ENCODE measurements at places on chromosomes 7 and 10.

DNA sequence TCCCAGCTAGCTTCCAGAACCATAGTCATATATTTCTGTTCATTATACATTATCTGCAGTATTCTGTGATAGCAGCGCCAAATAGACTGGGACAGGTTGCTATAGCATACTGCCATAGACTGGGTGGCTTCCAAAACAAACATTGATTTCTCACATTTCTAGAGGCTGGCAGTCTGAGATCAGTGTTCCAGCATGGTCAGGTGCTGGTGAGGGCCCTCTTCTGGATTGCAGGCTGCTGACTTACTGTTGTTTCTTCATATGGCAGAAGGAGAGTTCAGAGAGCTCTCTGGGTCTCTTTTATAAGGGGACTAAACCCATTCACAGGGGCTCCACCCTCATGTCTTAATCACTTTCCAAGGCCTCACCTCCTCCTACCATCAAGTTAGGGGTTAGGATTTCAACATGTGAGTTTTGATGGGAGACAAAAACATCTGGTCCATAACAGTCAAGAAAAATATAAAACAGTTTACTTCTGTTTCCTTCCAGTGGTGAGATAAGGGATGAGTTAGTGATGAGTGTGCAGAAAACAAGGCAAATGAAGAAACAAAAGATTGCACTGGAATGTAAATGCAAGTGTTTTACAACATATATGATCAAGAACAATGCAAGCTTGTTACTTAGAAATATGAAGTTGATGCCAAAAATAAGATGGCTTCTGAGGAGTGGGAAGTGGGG is 399.0 kb upstream of the C7orf33 start:
- no peak for DNase-seq

GRCh38 chr7:7688956-7689355 is 29.5 kb downstream of the RPA3 start:
- no peak for DNase-seq

DNA sequence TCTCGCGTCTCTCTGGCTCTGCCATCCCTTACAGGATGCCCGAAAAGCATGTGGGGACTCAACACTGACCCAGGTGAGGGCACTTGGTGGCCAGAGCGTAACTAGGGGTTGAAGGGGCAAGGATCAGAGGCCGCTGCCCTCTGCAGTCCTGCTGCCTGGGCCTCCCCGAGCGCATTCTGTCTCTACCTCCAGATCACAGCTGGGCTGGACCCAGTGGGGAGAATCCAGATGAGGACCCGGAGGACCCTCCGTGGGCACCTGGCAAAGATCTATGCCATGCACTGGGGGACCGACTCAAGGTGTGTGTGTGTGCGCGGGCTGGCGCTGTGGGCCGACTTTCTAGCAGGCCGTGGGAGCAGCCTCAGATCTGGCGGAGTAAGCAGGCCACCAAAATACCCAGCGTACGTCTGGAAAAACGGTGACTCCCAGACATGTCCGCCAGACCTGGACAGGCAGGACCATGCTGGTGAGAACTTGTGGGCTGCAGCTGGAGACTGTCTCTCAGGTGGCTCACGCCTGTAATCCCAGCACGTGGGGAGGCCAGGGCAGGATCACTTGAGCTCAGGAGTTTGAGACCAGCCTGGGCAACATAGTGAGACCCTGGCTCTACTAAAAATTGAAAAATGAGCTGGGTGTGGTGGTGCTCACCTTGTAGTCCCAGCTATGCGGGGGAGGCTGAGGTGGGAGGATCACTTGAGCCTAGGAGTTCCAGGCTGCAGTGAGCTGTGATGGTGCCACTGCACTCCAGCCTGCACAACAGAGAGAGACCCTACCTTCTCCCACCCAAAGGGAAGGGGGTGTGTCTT is 3.2 kb downstream of the GNB2 start:
- no peak for DNase-seq

DNA sequence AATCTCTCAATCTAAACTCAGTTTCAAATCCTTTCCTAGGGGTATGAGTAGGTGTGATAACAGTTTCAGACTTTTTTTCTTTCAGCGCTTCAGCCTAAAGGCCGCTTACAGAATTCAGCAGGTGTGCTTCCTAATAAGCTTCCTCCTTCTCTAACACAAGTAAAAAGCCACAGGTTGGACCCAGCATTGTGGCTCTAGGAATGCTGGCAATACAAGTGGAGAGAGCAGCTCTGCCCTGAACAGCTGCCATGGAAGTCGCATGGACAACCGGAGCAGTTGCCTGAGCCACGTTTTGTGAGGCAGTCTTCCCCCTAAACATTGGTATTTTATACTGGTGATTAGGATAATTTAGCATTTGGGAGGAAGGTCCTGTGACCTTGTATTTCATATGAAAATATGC is 83.5 kb downstream of the ST7 start:
- DNase-seq, result no peak

- DNase-seq, result no peak
Observed at GRCh38 chr10:19961076-19962053, 145.1 kb downstream of the PLXDC2 start.

- DNase-seq, result no peak
Observed at GRCh38 chr7:150924369-150924781, 53.7 kb downstream of the KCNH2 start.

GRCh38 chr7:103937680-103938079 is 51.8 kb downstream of the RELN start:
- DNase-seq, result no peak

GRCh38 chr10:58704226-58704625 is 191.6 kb downstream of the BICC1 start:
- DNase-seq, result no peak

- no peak for DNase-seq
Observed at GRCh38 chr7:36635091-36635490, 89.2 kb downstream of the AOAH start.

- no peak for DNase-seq
Observed at GRCh38 chr10:132417957-132418441, 21.0 kb downstream of the PWWP2B start.

DNA sequence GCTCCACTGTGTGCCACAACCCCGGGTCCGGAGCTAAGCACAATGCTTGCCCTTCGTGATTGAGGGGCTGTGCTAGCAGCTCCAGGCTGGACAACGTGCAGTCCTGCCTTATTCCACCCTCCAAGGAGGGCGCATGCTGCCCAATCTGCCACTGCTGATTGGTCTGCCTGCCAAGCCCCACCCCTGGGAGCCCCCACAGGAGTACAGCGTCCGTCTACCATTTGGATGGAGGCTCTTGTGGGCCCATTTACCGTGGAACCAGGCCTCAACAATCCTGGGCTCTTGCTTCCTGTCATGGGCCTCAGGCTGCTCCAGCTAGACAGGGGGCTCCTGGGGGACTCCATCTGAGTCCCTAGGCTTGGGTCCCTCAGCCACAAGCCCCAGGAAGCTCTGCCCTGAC is 173.3 kb downstream of the SLIT1 start:
- no peak for DNase-seq

GRCh38 chr7:133808493-133808866 is 318.7 kb upstream of the LRGUK start:
- no peak for DNase-seq

GRCh38 chr10:129849452-129849750 is 114.7 kb downstream of the EBF3 start:
- DNase-seq, result no peak

- DNase-seq, result no peak
Observed at GRCh38 chr7:80905334-80905733, 13.5 kb downstream of the SEMA3C start.

GRCh38 chr10:9091530-9092093 is 1037.1 kb downstream of the GATA3 start:
- DNase-seq, result no peak

DNA sequence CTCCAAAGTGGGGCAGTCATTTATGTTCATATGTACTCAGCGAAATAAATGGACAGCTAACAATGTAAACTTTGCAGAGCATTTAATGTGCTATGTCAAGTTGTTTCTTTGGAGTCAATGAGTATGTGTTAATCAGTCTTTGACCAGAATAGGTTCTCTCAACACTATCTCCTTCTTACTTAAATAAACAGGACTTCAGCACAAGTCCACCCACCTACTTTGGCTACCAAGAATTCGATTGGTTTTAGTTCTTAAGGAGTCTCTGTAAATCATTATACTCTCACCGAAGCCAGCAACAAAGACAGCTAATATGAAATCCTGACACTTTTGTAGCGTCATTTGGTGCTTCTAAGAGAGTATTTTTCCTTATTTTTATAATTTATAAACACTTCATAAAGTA is 6.9 kb downstream of the WEE2 start:
- no peak for DNase-seq

GRCh38 chr10:50740293-50740648 is 535 bp downstream of the ASAH2B start:
- DNase-seq, result no peak

GRCh38 chr7:71754828-71755227 is 622.9 kb downstream of the GALNT17 start:
- DNase-seq, result no peak

GRCh38 chr10:124830445-124830844 is 28.8 kb downstream of the ABRAXAS2 start:
- DNase-seq, result no peak

- no peak for DNase-seq
Observed at GRCh38 chr7:41139789-41140188, 563.1 kb downstream of the INHBA start.

DNA sequence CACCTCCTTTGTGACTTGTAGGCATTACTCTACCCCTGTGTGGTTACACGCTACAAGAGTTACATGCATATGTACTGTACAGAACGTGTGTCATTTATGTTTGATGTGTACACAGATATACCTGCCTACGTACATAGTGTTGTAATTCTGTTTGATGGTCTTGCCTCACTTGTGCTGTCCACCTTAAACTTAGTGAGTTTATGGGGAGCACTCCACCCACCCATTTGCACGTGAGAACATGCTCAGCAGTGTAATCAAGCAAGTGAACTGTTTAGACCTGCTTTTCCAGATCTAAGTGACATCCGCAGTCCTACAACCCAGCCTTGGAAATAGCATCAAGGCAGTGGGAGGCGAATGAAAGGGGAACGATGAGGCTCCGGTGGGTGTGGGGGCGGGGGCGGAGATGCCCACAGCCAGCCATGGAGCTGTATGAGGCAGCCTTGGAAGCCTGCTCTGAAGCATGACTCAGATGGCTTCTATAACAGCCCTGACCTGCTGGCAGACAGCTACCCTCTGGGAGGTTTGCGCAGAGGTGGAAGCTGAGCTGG is 52.1 kb downstream of the SUFU start:
- DNase-seq, result no peak

GRCh38 chr7:117217106-117218035 is 105.5 kb downstream of the WNT2 start:
- DNase-seq, result no peak

GRCh38 chr7:37705976-37706375 is 22.4 kb downstream of the GPR141 start:
- DNase-seq, result no peak

DNA sequence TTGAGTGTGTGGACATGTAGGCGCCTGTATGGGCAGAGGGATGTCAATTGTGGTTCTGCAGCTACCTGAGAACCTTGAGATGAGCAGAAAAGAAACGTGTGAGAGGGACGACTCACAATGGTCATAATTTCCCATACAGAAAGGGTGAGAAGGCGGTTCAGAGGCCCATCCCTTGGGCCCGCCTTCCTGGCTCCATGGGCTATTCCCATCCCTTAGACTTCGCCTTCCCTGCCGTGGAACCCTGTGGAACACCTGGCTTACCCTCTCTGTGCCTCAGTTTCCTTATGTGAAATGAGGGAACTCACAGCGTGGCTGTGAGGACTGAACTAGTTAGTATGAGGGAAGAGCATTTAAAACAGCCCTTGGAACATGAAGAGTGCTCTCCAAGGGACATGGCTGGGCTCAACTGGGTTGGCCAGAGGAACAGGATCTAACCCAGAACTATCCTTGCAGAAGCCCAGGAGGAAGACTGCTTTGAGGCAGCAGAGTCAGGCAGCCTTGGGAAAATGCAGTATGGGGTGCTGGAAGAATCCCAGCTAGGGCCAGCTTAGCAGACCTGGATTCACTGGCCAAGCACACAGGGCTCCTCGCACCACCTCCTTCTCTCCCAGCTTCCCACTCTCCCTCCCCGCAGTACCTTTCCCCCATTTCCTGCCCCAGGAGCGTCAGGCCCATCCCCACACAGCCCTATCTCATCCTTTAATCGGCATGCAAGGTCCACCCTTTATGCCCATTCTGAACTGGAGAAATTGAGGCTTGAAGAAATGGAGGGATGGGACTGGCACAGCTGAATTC is 11.1 kb upstream of the ZMIZ1 start:
- no peak for DNase-seq

GRCh38 chr7:20647036-20647435 is 31.6 kb downstream of the ABCB5 start:
- no peak for DNase-seq

DNA sequence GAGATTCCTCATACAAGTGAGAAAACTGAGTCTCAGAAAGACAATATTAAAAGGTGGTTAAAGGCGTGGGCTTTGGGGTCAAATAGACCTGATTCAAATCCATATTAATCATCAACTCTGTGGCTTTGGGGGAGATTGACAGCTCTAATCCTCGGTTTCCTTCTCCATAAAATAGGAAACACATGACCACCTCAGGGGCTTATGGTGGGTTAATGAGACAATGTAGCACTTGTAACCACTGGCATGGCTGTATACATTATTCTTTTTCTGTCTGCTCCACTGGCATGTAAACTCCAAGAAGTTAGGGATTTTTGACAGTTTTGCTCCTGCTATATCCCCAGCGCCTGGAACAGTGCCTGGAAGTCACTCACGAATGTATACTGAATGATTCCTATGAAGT is 120.8 kb upstream of the GAD2 start:
- no peak for DNase-seq

- no peak for DNase-seq
Observed at GRCh38 chr7:54545241-54545563, 3.0 kb downstream of the VSTM2A start.

- DNase-seq, result no peak
Observed at GRCh38 chr10:77888356-77888703, 38.2 kb downstream of the DLG5 start.

DNA sequence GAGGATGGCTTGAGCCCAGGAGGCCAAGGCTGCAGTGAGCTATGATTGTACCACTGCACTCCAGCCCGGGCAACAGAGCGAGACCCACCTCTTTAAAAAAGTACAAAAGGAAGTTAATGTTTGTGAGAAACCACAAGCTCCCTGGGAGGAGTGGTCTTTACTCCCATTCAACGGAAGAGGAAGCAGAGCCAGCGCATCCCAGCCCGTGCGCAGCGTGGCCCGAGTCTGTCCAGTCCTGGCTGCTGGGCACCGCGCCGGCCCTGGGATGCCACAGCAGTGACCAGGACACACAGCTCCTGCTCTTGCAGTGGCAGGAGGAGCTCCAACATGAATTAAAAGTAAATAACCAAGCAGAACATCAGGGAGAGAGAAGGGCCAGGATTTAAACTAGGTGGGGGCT is 68.4 kb downstream of the ELFN1 start:
- DNase-seq, result no peak

GRCh38 chr7:35411331-35411730 is 157.4 kb upstream of the TBX20 start:
- DNase-seq, result no peak

- DNase-seq, result no peak
Observed at GRCh38 chr7:135755351-135755753, 6.7 kb upstream of the FAM180A start.

- no peak for DNase-seq
Observed at GRCh38 chr7:44244282-44244681, 43.5 kb downstream of the YKT6 start.
